CD14-positive monocyte (primary cell): ENCODE measurements at places on chromosomes 16 and 17.
A peak's percentile ranks its signal among the peaks of the same experiment; 100 is the strongest.

DNA sequence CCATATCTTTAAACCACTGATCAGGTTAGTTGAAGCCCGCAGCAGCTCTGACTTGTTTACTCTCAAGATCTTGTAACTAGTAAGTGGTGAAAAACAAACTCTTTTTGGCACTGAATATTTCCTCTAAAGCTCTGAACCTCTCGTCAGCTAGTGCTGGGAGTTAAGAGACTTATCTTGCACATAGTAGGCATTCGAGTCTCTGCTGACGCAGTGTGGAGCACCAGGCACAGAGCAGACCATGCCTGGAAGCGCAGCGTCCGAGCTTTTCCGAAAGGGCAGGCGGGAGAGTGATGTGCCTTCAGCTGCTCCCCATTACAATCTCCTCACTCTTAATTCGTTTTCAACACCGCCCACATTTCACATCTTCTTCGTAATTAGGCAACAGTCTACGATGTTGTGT lies 63.0 kb downstream of the SMG6 start:
- DNase-seq = no peak

DNA sequence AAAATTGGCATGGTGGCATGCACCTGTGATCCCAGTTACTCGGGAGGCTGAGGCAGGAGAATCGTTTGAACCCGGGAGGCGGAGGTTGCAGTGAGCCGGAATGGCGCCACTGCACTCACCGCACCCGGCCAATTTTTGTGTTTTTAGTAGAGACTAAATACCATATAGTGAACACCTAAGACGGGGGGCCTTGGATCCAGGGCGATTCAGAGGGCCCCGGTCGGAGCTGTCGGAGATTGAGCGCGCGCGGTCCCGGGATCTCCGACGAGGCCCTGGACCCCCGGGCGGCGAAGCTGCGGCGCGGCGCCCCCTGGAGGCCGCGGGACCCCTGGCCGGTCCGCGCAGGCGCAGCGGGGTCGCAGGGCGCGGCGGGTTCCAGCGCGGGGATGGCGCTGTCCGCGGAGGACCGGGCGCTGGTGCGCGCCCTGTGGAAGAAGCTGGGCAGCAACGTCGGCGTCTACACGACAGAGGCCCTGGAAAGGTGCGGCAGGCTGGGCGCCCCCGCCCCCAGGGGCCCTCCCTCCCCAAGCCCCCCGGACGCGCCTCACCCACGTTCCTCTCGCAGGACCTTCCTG lies at the start of gene HBQ1:
Gene HBQ1, plus strand, starts transcription at position 359 of the 575 bp plus-strand sequence. Its CDS starts 28 bp downstream, at position 387.
- no peak for DNase-seq

GRCh38 chr17:80594431-80595269 lies 50.0 kb downstream of the RPTOR start:
- no peak for DNase-seq

- peak; percentile 67 for DNase-seq
These were observed 3.1 kb downstream of the PPP1R1B start for GRCh38 chr17:39629898-39630297.

GRCh38 chr16:73040136-73040535 lies 7.8 kb downstream of the ZFHX3 start:
- DNase-seq = no peak

DNA sequence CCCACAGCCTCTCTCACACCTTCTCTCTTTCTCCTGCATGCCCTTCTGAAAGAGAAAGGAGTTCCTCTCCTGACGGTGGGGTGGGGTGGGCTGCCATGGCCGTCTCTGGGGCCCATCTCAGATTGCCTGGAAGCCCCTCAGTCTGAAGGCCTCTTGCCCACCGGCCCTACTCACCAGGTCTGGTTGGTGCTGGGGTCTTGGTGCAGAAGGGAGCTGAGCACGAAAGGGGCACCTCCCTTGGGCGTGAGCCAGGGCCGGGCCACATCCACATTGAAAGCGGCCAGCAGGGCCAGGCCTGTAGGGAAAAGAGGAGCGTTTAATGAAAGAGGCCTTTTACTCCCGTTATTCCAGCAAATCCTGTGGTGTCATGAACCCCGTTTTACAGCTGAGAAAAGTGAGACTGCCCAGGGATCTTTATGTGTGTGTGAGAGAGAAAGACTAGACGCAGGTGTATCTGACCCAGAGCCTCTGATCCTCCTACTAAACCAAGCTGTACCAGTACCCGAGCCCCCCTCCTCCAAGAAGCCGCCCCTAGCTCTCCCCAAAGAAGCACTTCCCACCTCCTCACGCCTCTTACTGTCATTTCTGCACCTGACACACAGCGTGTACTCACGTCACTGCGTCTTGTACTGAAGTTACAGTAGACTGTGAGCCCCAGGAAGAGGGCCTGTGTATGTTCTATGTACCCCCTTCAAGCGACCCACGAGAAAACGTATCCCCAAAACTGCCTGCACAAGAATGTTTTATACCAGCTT lies 23.4 kb downstream of the ITGAE start:
- no peak for DNase-seq

- no peak for DNase-seq
These were observed 20.3 kb downstream of the OSBPL7 start for GRCh38 chr17:47801176-47801765.

- no peak for DNase-seq
These were observed 43.3 kb downstream of the SALL1 start for GRCh38 chr16:51107742-51108141.

GRCh38 chr17:55295411-55296170 lies 30.8 kb downstream of the HLF start:
- DNase-seq = peak; percentile 32

GRCh38 chr17:2064980-2065785 lies 10.3 kb downstream of the HIC1 start:
- no peak for DNase-seq

DNA sequence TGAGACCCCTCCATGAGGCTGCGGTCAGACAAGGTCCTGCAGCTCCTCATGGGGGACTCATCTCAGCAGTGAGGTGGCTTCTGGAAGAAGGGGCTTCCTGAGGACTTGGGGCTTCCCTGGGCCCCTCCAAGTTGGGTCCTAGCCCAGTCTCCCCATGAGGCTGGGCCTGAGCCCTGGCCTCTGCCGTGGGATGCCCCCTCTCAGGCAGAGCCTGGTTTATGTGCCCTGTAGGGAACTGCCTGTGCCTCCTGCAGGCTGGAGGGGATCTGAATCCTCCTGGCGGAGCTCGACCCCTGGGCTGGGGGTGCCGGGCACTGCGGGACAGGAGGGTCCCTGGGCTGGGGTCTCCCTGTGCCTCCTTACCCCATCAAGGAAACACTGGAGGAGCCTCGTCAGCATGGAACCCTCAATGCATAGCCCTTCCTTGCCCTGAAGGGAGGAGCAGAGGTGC lies 45.8 kb downstream of the TNFRSF13B start:
- DNase-seq = no peak

DNA sequence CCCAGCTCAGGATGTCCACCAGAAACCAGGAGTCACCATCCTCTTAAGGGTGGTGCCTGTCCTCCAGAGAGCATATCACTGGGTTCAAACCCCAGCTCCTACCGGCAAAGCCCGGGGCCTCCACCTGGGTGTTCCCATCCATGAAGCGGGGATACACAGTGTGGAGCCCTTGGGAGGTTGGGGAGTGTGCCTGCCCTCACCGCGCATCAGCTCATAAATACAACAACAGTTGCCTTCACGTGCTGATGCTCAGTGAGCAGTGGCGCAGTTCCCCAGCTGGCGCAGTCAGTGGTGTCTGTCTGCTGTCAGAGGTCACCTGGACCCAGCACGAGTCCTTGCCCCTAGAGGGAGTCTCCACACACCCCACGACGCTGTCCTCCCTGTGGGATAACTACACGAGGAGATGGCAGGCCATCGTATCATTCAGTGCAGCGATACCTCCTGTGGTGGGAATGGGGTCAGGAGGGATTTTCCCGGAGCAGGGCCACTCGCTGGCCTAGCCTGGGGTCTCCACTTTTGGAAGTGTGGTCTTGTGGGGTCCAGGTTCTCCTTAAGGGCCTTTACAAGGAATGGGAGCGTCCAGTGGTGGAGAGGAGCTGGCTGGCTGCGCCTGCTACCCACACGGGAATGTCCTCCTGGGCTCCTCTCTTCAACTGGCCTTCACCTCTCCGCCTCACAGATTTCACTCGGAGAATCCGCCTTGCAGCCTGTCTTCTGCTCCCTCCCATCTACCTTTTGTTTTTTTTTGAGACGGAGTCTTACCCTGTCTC lies 2.3 kb upstream of the ELOB start:
- DNase-seq = no peak

DNA sequence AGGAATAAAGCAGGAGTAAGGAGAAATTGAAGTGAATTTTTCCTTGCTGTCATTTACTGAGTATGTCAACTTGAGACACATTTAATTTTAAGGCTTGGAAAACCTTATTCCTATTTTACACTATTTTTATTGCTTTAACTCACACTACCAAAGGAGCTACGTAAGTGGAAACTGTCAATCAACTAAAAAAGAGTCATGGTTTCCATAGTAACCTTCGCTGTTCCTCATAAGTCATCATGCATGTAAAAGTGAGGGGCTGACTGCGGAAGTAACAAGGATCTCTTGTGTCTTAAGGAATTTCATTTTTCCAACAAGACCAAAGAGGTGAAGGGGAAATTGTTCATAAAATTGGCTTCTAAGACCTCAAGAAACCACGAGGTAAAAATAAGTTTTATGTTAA lies 516.2 kb upstream of the CA10 start:
- no peak for DNase-seq

- DNase-seq = no peak
These were observed 119.1 kb downstream of the RAB11FIP4 start for GRCh38 chr17:31510308-31511194.

GRCh38 chr17:7747635-7748071 lies 30.1 kb downstream of the DNAH2 start:
- DNase-seq = no peak

DNA sequence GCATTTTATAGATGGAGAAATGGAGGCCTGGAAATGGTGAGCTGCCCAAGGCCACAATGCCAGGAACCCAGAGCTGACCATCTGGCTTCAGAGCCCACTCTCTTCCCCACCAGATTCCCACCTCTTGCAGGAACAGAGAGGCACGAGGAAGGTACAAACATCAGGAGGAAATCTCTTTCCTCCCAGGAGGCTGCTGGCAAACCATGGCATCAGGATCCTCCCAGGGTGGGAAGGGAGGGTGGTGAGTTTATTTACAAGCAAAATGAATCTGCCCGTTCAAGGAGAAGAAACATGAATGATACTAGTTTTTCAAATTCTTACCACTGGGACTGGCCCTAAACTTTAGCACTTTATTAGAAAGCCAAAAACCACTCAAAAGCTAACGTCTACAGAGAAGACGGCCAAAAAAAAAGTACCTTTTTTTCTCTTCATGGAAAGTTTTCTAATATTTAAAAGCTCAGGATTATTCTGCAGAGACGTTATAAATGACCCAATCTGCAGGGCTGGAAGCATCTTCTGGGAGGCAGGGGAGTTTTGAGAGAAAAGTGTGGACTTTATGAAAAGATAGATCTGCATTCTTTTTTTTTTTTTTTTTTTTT lies 79.1 kb downstream of the NXN start:
- no peak for DNase-seq

- DNase-seq = no peak
These were observed 49.9 kb downstream of the CDYL2 start for GRCh38 chr16:80754476-80754875.

DNA sequence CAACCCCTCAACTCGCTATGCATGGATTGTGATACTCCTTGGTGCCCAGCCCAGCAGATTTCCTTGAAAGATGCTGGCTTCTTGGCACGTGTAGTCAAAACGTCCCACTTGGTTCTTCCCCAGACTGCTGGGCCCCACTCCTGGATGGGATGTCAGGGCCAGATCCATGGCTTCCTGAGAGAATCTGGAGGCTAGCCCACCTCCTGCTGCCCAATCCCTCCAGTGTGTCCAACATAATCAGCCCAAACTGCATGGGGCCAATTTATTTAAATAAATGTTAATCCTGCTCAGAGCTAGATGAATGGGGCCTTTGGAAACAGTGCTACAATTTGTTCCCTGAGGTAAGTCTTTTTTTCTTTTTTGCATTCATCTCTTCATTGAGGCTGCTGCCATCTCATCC lies 49.4 kb downstream of the WSB1 start:
- DNase-seq = no peak

DNA sequence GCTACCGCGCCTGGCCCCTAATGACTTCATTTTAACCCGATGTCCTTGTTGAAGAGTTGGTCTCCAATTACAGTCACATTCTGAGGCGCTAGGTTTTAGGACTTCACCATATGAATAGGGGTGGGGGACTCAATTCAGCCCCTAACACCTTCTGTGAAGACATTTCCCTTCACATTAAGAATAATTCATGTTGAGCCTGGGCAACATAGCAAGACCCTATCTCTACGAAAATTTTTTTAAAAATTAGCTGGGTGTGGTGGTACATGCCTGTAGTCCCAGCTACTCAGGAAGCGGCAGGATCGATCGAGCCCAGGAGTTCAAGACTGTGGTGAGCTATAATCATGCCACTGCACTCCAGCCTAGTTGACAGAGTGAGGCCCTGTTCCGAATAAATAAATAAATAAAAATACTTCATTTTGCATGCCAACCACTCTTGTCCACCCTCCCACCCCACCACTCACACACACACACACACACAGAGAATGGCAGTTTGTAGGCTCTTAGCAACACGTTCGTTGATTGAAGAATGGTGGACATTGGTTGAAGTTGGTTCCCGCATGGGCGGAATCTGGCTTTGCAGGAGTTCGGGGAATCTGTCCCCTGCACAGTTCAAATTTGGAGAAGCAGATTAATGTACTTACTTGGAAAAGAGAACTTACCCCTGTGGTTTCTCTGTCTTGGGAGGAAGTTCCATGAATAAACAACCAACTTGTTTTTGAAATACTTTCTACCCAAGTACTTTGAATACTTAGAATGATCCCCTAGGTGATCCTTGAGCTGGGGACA lies 27.8 kb upstream of the TVP23A start:
- DNase-seq = peak; percentile 65

GRCh38 chr16:79805621-79806020 lies 205.1 kb upstream of the MAF start:
- DNase-seq = no peak

GRCh38 chr17:81909966-81910839 lies 996 bp downstream of the PCYT2 start:
- DNase-seq = no peak

- DNase-seq = no peak
These were observed 8.4 kb downstream of the PIMREG start for GRCh38 chr17:6452471-6453266.

DNA sequence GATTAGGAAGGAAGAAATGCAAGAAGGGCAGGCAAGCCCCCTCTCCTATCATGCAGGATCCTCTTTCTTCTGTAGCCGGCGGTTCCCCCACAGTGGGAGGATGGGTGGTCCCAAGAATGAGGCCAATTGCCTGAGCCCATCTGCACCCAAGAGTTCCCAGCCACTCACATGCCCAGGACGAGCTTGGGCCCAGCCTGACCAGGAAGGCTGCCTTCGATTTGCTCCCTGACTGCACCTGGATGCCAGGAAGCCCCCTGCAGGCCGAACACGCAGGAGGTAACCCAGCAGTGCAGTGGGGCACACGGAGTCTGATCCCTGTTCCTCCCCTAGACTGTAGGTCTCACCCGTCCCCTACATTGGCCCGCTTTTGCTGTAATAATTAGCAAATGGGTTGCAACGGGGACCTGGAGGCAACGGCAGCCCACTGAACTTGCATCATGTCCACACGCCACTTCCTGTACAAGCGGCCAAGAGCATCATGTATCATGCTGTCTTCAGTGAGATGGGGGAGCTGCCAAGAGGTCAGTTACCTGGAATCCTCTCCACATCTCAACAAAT lies 67.5 kb downstream of the AMFR start:
- peak; percentile 12 for DNase-seq
